ENCODE measurements at places on chromosomes 4 and X.

- DNase-seq = no peak
These were observed 19.0 kb downstream of the MMRN1 start for GRCh38 chr4:89913623-89914022.

DNA sequence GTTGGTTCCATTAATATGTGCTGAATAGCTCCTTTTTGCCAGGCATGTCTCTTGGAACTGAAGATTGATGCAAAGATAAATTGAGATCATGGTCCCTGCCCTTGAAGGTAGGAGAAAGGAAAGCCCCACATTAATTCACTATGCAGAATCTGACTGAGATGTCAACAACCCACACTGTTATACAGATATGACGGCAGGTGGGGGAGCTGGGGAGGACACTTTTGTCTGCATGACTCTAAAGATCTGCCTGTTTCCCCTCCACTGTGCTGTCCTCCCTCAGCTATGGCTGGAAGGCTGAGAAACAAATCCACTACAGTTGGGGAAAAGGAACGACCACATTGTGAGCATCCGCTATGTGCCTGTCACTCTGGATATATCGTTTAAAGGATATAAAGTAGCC is 36.3 kb upstream of the IGFBP7 start:
- DNase-seq = no peak

GRCh38 chr4:158519226-158519625 is 2.5 kb upstream of the RXFP1 start:
- DNase-seq = no peak

DNA sequence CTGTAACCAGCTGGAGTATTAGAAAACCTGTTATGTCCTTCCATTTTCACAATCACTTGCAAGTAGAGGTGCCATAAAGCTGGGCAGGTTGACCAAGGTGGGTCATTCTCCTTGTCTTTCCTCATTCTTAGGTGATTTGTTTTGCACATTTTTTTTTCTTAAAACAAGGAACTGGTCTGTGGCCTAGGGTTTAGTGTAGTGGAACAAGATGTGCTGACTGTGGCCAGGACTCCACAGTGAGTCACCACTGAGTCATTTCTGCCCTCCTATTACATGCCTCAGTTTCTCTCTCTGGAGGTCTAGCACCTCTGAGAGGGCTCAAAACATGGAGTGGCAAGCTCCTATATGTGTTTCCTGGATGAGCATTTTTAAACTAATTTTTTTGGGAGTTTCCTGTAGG is 355.9 kb downstream of the GPM6A start:
- DNase-seq = peak; percentile 13

DNA sequence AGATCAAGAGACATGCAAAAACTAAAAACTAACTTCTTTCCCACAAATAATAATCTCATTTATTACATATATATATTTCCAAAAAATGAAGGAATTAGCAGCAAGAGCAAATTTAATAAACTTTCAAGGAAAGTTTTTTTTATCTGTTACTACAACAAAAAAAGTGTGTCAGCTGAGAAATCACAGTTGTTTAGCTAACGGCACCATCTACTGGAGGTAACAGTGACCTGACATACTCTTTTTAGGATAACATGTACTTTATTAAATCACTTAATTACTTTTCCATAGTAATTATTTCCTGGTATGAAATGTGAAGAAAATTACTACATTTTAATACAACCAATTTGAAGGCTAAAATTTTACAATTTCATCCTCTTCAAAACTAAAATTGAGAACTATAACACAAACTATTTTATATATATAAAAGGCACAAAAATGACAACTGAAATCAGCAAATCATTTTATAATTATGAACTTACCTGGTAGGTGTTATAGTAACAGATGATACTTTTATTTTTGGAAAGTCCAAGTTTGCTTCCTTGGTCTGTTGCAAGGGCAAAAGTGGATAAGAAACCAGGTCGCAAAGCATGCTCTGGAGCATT is 9.1 kb downstream of the LAMTOR3 start:
- no peak for DNase-seq

GRCh38 chrX:132375941-132376340 is 112.9 kb downstream of the MBNL3 start:
- peak; percentile 24 for DNase-seq

DNA sequence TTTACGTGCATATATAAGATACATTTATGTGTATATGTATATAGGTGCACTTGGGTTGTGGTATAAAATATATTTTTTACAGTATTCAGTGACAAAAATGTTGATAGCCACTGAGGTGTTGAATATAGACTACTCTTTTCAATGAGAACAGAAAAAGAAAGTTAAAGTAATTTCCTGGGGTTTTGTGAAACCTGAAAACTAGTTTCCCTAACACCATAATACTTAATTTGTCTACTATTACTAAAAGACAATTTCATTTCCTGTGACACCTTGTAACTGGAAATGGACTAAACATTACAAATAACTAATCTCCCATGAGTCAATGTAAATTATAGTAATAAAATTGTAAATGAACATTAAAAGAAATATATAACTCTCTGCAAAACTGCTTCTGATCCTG is 32.0 kb upstream of the MAP9 start:
- DNase-seq = no peak

- peak; percentile 97 for DNase-seq
These were observed 726.6 kb downstream of the TRAM1L1 start for GRCh38 chr4:116358633-116359222.

GRCh38 chr4:139177049-139177868 is at the start of gene ELF2:
ELF2 (minus strand) TSS chr4:139177218; CDS start chr4:139137701, 39,517 bp downstream.
- peak; percentile 93 for DNase-seq

DNA sequence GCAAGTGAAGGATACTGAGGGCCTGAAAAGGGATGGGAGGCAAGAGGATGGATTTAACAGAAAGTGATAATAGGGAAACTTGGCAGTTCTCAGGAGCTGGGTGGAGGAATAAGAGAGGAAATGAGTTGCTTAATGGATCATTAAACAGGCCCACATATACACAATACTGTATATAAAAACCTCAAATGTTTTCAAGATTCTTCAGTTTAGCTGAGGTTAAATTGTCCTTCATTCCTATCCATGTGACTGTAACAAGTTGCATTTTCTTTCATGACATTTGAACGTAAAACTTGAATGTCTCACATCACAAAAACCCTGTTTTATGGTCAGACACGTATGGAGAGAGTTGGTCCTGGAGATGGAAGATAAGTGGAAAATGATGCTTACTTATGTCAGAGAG is 76.5 kb upstream of the PLAC8 start:
- no peak for DNase-seq

DNA sequence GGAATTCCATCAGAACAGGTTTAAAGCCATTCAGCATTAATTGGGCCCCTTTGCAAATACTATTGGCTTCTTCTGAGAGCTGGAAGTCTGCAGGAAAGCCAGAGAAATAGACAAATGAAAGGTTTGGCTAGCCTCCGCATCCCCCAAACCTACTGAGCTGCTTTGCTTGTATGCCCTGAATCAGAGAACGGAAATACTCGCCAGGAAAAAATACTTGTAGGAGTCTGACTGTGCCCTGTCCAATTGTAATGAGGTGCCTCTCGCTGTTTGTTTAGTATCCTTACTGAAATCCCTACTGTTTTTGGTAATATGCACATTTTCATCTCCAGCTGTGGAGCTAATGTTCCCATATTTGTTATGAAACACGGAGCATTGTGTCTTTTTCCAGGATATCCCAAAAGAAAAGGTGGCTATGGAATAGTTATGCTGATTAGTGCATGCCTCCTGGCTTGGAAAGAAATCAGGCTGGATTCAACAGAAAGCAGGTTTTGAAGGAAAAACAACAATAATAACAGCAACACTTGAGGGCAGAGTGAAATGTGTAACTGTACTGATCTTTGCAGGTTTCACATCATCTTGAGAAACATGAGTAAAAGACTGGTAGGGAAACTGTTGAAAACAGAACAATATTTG is 50.7 kb upstream of the NLGN4X start:
- no peak for DNase-seq

DNA sequence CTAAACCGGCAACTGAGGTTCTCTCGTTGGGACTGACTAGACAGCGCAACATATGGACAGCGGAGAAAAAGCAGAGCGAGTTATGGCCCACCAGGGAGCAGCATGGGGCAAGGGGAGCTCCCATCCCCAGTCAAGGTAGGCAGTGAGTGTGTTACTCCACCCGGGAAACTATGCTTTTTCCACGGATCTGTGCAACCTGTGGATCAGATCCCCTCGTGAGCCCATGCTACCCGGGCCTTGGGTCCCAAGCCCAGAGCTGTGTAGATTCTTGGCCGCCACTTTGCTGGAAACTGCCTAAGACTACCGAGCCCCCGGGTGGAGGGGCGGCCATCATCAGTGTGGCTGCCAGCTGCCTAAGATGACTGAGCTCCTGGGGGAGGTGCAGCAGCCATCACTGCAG is 140.9 kb downstream of the PAPSS1 start:
- peak; percentile 4 for DNase-seq

DNA sequence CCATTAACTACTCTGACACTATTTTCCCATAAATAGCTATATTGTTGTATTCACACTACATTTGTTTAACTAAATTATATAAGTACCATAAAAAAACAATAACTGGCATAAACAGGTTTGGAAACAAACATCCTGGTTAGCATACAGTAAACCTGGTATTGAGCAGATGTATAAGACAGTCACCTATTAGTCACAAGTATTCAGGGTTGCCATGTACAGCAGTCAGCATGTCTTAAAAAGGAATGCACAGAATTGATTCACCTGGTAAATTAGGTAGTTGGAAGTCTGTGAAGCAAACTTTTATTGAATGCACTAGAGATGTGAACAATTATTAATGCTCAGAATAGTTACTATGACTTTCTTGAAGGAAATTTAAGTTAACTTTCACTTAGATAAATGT is 137.9 kb downstream of the FAM13A start:
- no peak for DNase-seq

- peak; percentile 28 for DNase-seq
These were observed 540.9 kb downstream of the PPP4R3C start for GRCh38 chrX:26922278-26922677.

DNA sequence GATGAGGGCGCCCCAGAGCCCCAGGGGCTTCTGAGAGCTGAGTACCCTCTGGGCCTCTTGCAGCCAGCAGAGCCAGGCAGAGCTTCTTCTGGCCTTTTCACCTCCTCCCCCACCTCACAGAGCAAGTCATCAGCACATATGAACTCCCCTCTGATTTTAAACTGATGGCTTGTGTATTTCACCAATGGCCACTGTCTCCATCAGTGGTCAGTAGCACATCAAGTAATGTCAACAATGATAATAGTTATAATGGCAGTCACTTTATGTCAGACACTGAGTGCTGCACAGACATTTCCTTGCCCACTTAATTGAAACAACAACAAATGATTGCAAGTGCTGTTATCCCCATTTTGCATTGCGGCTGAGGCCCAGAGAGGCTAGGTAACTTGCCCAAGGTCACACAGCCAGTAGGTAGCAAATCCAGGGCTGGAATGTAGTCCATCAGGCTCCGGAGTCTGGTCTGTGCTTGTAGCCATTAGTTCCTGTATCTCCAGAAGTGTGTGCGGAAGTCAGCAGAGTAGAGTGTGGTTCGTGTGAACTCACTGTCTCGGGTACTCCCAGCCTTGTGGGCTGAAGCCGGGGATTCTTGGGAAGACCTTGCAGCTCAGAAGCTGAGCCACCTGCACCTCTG is 3.0 kb downstream of the ATP2B3 start:
- DNase-seq = peak; percentile 23

- peak; percentile 9 for DNase-seq
These were observed 929.1 kb downstream of the STIM2 start for GRCh38 chr4:27789773-27790172.

GRCh38 chrX:31929366-31929765 is 857.5 kb upstream of the FTHL17 start:
- DNase-seq = no peak

- no peak for DNase-seq
These were observed 9.9 kb downstream of the FNIP2 start for GRCh38 chr4:158778712-158779111.

- no peak for DNase-seq
These were observed 43.3 kb downstream of the LNX1 start for GRCh38 chr4:53547983-53548382.

- no peak for DNase-seq
These were observed 32.6 kb upstream of the ZFP42 start for GRCh38 chr4:187962926-187963325.

DNA sequence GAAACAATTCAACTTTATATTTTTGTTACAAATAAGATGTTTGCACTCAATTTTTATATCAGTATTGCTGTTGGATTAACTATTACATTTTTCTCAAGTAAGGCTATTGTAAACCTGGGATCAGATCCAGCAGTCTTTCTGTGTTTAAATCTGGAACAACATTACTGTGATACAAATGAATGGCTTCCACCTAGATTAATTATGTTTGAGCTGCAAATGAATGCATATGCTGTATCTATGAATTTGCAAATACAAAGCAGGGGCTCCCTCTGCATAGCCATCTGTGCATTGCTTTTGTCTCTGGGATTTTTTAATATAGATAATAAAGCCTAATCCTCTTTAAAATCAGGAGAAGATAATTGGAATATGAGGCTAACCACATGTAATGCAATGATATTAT is 69.8 kb upstream of the NEIL3 start:
- DNase-seq = no peak

GRCh38 chrX:72346302-72346949 is 40.7 kb upstream of the CITED1 start:
- DNase-seq = no peak

- no peak for DNase-seq
These were observed 444 bp upstream of the ARHGAP6 start for GRCh38 chrX:11666164-11666563.

- DNase-seq = no peak
These were observed 2.5 kb downstream of the RPS4X start for GRCh38 chrX:72274526-72274925.

DNA sequence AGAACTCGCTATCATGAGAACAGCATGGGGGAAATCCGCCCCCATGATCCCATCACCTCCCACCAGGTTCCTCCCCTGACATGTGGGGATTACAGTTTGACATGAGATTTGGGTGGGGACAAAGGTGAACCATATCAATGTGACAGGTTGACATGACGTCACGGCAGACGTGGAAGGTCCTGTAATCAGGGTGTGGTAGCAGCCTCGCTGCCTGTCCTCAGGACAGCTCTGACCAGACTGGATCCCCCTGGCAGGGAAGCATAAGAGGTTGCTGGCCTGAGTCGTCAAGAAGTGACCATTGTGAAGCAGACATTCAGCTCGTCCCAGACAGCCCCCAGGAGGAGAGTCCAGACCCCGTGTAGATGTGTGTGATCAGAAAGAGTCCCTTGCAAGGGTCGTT is 104.6 kb downstream of the TNIP2 start:
- no peak for DNase-seq

GRCh38 chr4:112381996-112382692 is 85.0 kb downstream of the ALPK1 start:
- no peak for DNase-seq

- no peak for DNase-seq
These were observed 868 bp upstream of the GNL3L start for GRCh38 chrX:54529151-54529550.

DNA sequence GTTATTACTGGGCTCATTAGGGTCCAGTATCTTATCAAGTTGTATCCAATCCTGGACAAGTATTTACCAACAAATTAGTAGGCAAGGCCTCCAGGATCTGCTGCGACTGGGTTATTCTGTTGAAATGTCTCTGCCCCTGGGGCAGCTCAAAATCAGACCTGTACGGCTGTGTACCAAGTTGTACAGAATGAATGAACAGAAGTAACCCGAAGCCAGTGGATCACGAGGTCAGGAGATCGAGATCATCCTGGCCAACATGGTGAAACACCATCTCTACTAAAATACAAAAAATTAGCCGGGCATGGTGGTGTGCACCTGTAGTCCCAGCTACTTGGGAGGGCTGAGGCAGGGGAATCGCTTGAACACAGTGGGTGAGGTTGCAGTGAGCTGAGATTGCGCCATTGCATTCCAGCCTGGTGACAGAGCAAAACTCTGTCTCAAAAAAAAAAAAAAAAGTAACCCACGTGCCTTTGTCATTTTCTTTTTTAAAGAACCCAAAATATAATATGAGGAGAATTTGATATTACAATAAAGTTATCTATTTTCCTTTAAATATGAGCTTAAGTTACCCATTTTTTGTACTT is 127.3 kb downstream of the CBR4 start:
- DNase-seq = peak; percentile 75
